Upper lobe of right lung (tissue), 1 donor: ENCODE measurements at places on chromosomes 2 and 18.

DNA sequence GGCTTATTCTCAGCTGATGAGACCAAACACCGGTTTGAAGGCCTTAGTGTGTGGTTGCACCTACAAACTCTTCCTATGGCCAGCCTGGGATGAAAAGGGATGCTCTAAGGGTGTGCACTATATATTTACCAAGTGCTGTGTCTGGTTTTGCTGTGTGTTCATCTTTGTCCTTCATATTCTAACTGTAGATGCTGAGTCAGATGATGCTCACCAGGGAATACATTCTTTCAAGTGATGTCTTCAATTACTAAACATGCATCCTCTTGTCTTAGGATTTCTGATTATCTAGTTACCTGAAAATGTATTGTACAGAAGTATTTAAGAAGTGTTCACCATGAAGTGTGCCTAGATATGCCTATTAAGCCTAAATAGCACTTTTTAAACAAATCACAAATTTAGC is 1111.6 kb upstream of the ZEB2 start:
- H3K27ac ChIP-seq = no peak overlapping the region
- no peaks in the 10 kb centered on the region for H3K36me3 ChIP-seq
- no peak overlapping the region for H3K4me3 ChIP-seq
- no peak for DNase-seq

DNA sequence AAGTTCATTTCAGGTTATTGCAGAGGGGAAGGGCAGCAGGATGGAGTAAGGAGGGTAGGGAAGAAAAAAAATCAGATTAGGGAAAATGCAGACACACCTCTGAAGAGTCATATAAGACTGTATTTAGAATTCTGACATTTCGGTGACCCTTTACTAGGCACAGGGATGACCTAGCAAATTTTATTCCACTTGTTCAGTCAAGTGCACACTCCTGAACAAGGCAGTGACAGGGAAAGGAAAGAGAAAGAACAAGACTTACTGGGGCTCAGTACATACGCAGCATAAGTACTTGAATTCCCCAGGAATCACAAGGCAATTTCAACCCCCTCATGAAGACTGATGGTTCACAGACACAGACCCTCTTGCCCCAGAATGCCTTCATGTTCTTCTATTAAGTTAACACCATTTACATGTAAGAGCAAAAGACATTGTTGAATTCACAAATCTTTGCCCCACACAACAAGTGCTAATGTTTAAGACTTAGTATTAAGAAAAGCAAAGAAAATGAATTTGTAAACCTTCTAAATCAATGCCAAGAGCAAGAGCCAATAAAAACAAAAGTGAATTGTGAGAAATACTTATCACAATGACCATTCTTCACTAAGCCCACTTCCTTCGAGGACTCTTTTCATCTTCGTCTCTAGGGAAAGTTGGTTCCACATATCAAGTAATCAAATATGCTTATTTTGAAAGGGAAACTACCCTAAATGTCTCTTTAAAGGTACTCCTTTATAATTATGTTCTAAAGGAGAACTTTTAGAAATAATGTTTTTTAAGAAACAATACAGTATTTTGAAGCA is 47.0 kb downstream of the COBLL1 start:
- no peaks in the 10 kb centered on the region for H3K36me3 ChIP-seq
- H3K4me1 ChIP-seq = peaks cover 17% of the 10 kb centered on the region
- H3K27ac ChIP-seq = peak overlapping the region; percentile 38
- H3K4me3 ChIP-seq = no peak overlapping the region
- H3K27me3 ChIP-seq = no peaks in the 10 kb centered on the region

DNA sequence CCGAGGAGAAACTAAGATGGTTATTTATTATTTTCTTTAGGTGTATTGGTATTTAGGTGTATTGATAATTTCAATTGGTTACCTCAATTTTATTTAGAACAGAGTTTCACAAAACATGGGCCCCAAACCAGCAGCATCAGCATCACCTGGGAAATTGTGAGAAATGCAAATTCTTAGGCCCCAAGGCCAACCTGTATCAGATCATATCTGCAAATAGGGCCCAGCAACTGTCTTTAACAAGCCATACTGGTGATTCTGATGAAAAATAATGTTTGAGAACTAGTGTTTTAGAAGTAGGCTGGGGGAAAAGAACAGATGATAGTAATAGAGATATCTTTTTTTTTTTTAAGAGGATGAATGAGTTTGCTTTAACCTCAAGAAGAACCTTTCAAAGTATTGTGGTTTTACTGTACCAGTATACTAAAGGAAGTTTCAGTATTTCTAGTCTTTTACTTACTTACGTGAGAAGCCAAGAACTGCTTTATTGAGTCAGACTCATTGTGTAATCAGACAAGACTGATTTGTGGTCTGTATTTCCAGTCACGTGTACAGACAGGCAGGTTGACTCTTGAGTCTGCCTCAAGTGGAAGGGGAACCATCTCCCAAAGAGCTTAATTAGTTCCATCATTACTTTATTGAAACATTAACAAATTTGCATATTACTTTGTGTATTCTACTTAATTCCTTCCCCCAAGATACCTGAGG is 60.4 kb upstream of the GAREM1 start:
- no peak overlapping the region for H3K4me3 ChIP-seq
- no peaks in the 10 kb centered on the region for H3K27me3 ChIP-seq

GRCh38 chr18:56569416-56569815 is 69.0 kb downstream of the TXNL1 start:
- no peak overlapping the region for H3K4me3 ChIP-seq
- no peaks in the 10 kb centered on the region for H3K27me3 ChIP-seq
- no peak for DNase-seq
- peak overlapping the region; percentile 24 for H3K27ac ChIP-seq
- peaks cover 18% of the 10 kb centered on the region for H3K4me1 ChIP-seq

DNA sequence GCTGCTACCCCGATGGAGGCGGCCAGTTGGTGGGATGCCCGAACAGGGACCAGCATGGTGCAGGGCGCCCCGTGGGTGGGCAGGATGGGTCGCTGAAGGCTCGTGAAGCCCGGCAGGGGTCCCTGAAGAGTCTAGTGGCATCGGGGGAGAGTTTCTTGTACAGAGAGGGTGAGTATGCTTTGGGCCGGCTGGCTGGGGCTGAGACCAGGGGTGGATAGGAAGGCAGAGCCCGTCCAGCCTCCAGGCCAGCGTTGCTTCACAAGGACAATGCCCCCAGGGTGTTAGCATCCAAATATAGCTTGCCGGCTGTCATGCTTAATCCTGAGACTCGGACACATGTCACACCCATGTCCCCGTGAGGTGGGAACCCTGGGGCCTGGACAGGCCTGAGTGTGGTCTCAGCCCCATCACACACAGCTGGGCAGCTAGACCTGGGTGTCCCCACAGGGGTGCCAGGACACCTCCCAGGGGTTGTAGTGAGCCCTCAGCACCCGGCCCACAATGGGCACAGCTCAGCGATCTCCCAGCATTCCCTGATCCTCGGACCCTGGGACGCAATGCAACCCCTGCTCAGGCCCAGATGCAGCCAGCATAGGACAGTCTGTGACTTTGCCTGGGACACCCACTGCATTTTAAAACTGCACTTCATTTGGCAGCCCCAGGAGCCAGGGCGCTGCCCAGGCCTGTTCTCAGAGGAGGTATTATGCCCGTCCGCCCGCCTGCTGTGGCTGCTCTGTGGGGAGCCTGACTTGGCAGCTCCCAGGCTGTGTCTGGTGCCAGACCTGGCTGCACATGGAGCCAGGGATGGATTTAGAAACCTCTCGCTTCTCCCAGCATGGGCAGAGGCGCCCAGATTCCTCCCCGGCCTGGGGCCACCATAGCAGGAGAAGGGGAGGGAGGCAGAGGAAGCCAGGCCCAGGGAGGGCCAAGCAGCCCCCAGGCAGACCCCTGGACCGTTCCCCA is 36.4 kb downstream of the RAMP1 start:
- H3K4me3 ChIP-seq = no peak overlapping the region
- no peaks in the 10 kb centered on the region for H3K36me3 ChIP-seq
- peaks cover 12% of the 10 kb centered on the region for H3K4me1 ChIP-seq
- peak; percentile 55 for DNase-seq
- no peaks in the 10 kb centered on the region for H3K27me3 ChIP-seq

DNA sequence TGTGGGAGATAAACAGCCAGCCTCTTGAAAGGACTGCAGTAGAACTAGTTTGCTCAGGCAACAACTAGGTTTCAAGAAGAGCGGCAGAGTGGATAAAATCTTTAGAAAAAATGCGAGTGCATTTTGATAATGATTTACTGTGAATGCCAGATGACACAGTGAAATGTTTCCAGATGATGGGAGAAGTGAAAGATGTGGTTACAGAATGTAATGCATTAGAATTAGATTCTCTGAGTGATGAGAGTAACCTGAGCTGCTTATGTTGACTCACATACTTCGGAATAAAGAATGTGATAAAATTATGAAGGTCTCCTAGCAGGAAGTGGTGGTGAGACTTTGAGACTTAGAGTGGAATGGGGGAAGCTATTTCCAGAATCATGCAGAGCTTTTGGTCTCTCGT is 184.3 kb downstream of the GULP1 start:
- DNase-seq = no peak
- H3K27ac ChIP-seq = no peak overlapping the region
- H3K4me3 ChIP-seq = no peak overlapping the region
- H3K4me1 ChIP-seq = no peaks in the 10 kb centered on the region

- no peaks in the 10 kb centered on the region for H3K4me1 ChIP-seq
- H3K27me3 ChIP-seq = no peaks in the 10 kb centered on the region
- no peak overlapping the region for H3K4me3 ChIP-seq
- DNase-seq = no peak
- H3K36me3 ChIP-seq = no peaks in the 10 kb centered on the region
- no peak overlapping the region for H3K27ac ChIP-seq
Observed at GRCh38 chr2:229173825-229174359, 97.2 kb downstream of the PID1 start.

GRCh38 chr2:38750011-38750890 is 910 bp downstream of the SRSF7 start:
- peak overlapping the region; percentile 82 for H3K4me3 ChIP-seq
- DNase-seq = peak; percentile 82
- no peaks in the 10 kb centered on the region for H3K27me3 ChIP-seq
- H3K36me3 ChIP-seq = peaks cover 45% of the 10 kb centered on the region

DNA sequence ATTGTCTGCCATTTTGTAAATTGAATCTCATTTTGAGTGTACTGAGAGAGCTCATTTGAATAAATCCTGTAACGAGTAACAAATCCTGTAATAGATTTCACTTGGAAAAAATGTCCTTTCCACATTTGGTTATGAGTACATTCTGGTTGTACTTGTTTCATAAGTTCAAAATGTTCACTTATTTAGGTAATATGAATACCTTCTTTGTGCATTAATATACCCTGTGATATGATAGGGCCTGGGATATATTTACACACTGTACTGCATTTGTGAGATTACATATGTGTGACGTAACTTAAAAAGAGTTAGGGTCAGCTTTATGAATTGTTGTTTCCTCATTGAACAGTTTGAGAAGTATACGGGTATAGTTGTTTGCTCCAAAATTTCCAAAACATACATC is 16.1 kb downstream of the AGFG1 start:
- no peak overlapping the region for H3K4me3 ChIP-seq
- DNase-seq = no peak
- H3K27me3 ChIP-seq = no peaks in the 10 kb centered on the region
- H3K36me3 ChIP-seq = peaks cover 8% of the 10 kb centered on the region

- no peak overlapping the region for H3K27ac ChIP-seq
- H3K4me3 ChIP-seq = no peak overlapping the region
- DNase-seq = no peak
Observed at GRCh38 chr2:56147907-56148306, 35.9 kb upstream of the CCDC85A start.
